Breast epithelium (tissue), 4 donors: ENCODE measurements at places on chromosomes 7 and 10. TPM values are rescaled to one million over a fixed set of nuclear protein-coding genes. Genes with fewer than 3 reads are reported as not detected.

The SBDS gene
- total RNA-seq: 183 TPM

GRCh38 chr7:42624471-42624870 lies 287.4 kb downstream of the C7orf25 start:
- no peaks in the 10 kb centered on the region for H3K36me3 ChIP-seq
- no peak for DNase-seq
- no peak overlapping the region for H3K27ac ChIP-seq

- H3K27me3 ChIP-seq: no peaks in the 10 kb centered on the region
- no peak overlapping the region for H3K27ac ChIP-seq
- DNase-seq: no peak
- no peak overlapping the region for H3K4me3 ChIP-seq
- no peaks in the 10 kb centered on the region for H3K36me3 ChIP-seq
Measured at GRCh38 chr7:113799896-113800295, 118.9 kb downstream of the PPP1R3A start.

DNA sequence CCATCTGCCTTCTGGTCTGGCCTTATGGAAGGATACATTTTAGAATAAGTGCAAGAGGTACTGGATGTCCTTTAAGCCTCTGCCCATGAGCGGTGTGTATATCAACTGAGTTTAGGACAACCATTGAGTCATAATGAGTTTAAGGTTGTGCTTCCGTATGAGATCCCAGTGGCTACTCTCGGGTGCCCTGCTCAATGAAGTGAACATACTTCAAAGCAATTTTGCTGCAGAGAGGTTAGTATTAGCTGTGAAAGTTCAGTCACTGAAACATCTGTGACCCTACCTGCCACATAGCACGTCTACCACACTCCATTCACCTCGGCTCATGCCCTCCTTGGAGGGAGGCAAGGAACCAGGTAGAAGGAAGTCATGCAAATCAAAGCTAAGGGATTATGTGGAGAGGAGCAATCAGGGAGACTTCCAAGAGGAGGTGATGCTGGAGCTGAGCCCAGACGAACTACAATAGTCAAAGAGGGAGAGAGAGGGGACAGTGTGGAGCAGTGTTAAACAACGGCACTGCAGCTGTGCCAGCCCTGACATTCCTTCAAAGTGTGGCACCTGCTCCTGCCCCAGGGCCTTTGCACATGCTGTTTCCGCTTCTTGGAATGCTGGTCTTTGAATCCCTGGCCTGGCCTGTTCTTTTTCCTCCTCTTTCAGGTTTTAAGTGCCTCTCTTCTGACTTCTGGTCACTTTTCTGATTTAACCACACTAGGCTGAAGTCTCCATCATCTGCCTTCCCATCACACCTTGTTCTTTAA lies 25.4 kb downstream of the BTBD16 start:
- no peak for DNase-seq
- H3K27me3 ChIP-seq: no peaks in the 10 kb centered on the region
- H3K4me3 ChIP-seq: no peak overlapping the region
- no peaks in the 10 kb centered on the region for H3K36me3 ChIP-seq
